ENCODE measurements at places on chromosomes 2 and 18.
A peak's percentile ranks its signal among the peaks of the same experiment; 100 is the strongest.

- no peak for DNase-seq
Observed at GRCh38 chr2:215736653-215737290, 276.6 kb downstream of the MREG start.

GRCh38 chr2:79432731-79433146, 80.1 kb upstream of the CTNNA2 start:
- no peak for DNase-seq

GRCh38 chr2:37402636-37403035, 58.2 kb downstream of the QPCT start:
- DNase-seq: no peak

GRCh38 chr18:9616049-9616448, 1.7 kb upstream of the PPP4R1 start:
- no peak for DNase-seq

DNA sequence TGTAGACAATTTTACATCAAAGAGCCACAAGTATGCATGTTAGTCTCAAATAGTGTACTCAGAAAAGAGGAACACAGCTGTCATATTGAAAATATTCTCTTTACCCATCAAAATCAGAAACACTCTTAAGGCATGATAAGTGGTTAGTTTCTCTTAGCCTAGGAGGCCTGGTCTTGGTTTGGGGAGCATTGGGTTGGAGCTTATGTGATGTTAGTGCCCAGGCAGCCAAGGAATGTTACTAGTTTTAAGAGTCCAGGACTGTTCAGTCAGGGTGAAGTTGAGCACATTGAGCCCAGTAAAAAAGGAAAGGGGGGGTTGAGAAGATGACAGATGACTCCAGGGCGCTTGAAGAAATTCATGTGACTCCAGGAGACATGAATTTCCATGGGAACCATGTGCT, 340.6 kb downstream of the HRH4 start:
- DNase-seq: no peak

- no peak for DNase-seq
Observed at GRCh38 chr2:45833301-45833967, 182.0 kb downstream of the PRKCE start.

GRCh38 chr2:238466243-238466756, 39.6 kb downstream of the ASB1 start:
- no peak for DNase-seq

DNA sequence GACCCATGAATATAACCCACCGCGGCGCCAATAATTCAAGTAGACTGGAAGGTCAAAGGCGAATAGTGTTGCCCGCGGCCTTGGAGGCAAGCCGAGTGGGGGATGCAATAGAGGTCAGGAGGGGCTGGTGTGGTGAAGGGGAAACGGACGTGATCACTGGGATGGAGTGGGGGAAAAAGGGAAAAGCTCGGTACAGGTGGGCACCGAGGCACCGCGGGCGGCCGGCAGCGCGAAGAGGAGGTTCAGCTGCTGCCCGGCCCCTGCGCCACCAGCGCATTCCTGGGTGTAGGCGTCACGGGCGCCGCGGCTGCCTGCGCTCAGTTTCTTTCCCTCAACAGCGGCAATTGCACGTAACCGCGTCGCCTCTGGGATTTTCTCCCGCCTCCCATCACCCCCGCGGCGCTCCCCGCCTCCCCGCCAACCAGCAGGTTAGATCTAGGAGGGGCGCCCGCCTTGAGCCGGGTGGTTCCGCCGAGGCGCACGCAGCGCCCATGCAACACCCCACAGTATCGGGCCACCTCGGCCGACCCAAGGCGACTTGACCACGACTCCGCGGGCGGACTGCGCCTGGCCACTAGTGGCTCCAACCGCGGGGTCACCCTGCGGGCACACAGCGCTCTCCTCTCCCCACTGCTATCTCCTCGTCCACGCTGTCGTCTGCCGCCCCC, 1.5 kb downstream of the RND3 start:
- DNase-seq: peak; percentile 59

DNA sequence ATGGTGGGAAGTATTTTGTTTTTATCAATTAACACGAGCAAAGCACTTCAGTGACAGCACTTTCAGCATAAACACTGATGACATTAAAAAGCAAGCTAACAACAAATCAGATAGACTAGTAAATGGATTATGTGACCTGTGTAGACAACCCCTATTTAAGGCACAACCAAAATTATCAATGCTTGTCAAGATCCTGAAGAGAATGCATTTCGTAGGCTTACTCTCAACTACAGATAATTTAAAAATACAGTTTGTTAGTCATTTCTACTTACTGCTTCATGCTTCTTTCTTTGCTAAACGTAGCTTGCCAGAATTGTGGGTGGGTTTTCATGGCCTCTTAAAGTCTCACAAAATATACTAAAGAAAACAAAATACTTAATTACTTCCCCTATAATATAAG, 3.4 kb downstream of the CSRNP3 start:
- no peak for DNase-seq

All from anterior cingulate cortex (tissue), 58 donors.